ENCODE measurements at places on chromosomes 1 and 21. TPM values are rescaled to one million over a fixed set of nuclear protein-coding genes. Genes with fewer than 3 reads are reported as not detected.

The RGSL1 gene
- total RNA-seq: not detected

DNA sequence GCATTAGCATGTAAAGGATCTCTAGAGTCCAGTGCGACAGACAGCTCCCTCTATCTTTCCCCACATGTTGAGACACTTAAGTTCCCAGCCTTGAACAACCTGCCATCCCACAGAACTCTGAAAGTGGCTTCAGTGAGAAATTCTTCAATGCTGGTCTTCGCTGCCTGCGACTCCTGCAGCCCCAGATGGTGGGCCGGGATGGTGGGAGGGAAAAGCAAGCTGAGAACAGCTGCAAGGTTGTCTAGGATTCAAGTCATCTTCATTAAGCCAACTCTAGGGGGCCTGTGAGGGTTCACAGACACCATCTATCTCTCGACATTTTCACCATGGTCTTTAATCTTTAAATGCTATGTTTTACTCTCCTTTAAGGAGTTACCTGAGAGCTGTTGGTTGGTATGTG, 185.5 kb upstream of the C1orf174 start:
- no peak for DNase-seq

The KANK4 gene
- total RNA-seq: not detected

The LCE1E gene
- total RNA-seq: not detected

DNA sequence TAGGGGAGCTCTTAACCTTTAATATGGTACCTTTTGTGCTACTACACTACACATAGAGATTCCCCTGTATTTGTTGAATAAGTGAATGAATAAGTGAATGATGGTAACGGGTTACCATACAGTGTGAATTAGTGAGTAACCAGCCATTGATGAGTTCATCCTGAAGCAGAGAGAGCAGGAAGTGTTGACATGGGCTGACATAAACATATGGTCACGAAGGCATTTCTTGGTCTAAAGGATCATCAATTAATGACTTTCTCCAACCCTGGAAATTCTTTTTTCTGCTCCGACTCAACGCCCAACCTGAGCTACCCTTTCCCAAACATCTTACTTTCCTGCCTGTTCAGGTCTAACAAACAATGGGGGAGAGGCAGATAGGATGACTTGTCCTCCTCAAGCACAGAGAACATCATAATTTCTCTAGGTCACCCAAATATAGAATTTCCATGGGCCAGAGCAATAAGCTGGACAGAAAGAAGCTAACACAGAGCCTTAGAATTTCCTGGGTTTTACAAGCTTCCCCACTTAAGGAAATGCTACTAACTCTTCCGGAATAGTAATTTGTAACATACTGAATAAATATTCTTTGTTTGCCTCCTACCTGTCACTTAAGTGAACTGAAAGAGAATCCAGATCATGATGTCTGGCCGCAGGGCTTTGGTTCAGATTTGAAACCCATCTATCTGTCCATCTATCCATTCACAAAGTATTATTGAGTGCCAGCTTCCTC, 114.7 kb upstream of the NGF start:
- no peak for DNase-seq

The AK5 gene
- total RNA-seq: 5.6 TPM

Data from activated CD4-positive, alpha-beta T cell treated with anti-CD3 and anti-CD28 coated beads, Interleukin-2, amount 10 ng/mL, durations not matched to agents 7 days and 5 days (primary cell).